ENCODE measurements at places on chromosomes 3 and 15. TPM values are rescaled to one million over a fixed set of nuclear protein-coding genes. Genes with fewer than 3 reads are reported as not detected.
A peak's percentile ranks its signal among the peaks of the same experiment; 100 is the strongest.

GRCh38 chr3:133487920-133488540, 85.5 kb upstream of the CDV3 start:
- H3K4me1 ChIP-seq: no peaks in the 10 kb centered on the region
- H3K4me3 ChIP-seq: no peak overlapping the region

- H3K27ac ChIP-seq: no peak overlapping the region
- H3K36me3 ChIP-seq: no peaks in the 10 kb centered on the region
- H3K4me3 ChIP-seq: no peak overlapping the region
- H3K27me3 ChIP-seq: no peaks in the 10 kb centered on the region
- no peak for DNase-seq
- no peaks in the 10 kb centered on the region for H3K4me1 ChIP-seq
Observed at GRCh38 chr3:66747696-66748095, 246.9 kb upstream of the LRIG1 start.

DNA sequence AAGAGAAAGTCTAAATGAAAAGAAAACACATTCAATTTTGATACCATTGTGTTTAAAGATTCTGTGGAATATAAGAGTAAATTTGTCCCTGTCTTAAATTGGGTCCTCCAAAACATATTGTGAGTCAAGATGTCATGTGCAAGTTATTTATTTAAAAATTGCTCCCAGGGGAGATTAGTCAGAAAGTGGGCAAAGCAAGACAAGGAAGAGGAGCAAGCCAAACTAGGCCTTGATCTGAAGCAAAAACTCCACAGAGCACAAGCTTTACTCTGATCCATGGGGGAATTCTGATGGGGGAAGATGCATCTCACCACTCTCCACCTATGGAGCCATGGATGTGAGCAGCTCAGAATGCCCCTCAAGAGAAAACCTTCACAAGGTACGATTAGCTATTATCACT, 342.8 kb upstream of the IL12A start:
- H3K4me1 ChIP-seq: no peaks in the 10 kb centered on the region
- no peak overlapping the region for H3K4me3 ChIP-seq
- no peaks in the 10 kb centered on the region for H3K27me3 ChIP-seq
- no peaks in the 10 kb centered on the region for H3K36me3 ChIP-seq
- H3K27ac ChIP-seq: no peak overlapping the region

Gene ATP13A4
- total RNA-seq: not detected

DNA sequence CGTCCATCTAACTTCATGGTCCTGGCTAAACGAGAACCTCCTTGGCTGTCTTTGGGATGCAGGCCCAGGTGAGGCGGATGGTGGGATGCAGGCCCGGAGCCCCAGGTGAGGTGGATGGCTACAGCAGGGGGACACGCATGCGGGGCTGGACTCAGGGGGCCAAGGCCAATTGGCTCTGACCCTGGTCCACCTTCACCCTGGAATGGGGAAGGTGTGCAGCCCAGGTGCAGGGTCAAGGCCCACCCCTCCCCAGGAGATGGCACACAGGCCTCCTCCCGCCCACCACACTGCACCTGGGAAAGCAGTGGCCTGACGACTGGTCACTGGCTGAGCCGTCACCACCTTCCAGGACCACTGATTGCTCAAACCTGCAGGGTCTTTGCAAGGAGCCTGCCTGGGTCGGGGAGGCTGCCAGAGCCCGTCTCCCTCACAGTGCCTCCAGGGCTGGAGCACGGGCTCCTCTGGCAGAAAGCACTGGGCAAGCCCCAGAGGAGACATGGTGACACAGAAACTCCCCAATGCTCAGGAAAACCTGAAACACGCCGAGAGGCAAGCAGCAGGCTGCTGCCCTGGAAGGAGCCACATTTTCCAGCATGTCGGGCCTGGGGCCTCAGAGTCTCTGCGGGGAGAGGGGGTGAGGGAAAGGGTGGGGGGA, 159.6 kb downstream of the LRRK1 start:
- no peaks in the 10 kb centered on the region for H3K27me3 ChIP-seq
- no peak overlapping the region for H3K27ac ChIP-seq

DNA sequence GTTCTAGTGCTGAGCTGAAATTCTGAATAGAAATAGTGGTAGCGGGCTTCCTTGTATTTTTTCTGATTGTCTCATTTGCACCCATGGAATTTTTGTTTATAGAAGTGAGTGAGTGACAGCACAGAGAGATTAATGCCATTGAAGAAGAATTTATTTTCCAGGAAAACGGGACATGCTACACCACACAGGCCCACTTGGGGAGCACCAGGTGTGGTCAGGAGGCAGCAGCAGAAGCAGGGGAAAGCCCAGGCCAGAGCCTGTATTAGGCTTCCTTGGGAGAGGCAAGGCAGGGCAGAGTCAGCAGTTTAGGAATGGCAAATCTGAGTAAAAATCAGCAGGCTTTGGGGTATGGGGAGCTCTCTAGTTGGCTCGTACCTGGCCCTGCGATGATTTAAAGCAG, 88.4 kb upstream of the ATP11B start:
- H3K27ac ChIP-seq: no peak overlapping the region
- no peak for DNase-seq
- no peak overlapping the region for H3K4me3 ChIP-seq
- H3K36me3 ChIP-seq: no peaks in the 10 kb centered on the region

- H3K27ac ChIP-seq: no peak overlapping the region
- no peak for DNase-seq
- no peaks in the 10 kb centered on the region for H3K36me3 ChIP-seq
- H3K27me3 ChIP-seq: no peaks in the 10 kb centered on the region
Observed at GRCh38 chr3:28019740-28020139, 221.7 kb upstream of the CMC1 start.

DNA sequence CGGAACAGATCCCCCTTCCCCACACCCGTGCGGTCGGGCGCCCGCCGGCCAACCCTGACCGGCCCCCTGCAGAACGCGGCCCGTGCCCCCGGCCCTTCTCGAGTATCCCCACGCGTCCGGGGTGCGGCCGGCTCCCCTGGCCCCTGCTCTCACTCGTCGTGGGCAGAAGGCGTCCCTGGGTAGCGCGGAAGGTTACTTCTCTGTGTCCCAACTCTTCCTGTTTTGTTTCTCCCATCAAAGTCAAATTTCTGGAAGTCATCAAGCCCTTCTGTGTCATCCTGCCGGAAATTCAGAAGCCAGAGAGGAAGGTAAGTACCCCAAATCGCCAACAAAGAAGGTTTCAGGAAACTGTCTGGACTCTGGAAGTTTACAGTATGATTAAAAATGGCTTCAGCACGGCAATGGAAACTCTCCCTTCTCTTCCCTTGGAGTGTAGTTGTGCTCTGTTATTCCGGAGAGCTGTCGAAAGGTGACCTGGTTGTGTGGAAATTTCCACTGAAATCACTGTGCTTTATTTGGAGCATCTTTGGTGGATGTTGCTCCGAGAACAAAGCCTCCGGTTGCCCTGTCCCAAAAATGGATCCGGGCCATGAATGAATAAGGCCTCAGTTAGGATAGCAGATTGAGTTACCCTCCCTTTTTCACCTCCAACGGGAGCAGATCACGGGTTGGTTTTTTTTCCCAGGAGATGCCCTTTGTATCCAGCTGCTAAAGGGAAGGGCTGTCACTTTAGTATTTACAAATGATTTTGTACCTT, 536 bp downstream of the SEC61A1 start:
- H3K27ac ChIP-seq: peak overlapping the region; percentile 95
- no peaks in the 10 kb centered on the region for H3K4me1 ChIP-seq
- DNase-seq: no peak
- H3K36me3 ChIP-seq: peaks cover 26% of the 10 kb centered on the region

Gene GPR160
- total RNA-seq: 0.96 TPM

Gene HDC
- not detected for total RNA-seq

DNA sequence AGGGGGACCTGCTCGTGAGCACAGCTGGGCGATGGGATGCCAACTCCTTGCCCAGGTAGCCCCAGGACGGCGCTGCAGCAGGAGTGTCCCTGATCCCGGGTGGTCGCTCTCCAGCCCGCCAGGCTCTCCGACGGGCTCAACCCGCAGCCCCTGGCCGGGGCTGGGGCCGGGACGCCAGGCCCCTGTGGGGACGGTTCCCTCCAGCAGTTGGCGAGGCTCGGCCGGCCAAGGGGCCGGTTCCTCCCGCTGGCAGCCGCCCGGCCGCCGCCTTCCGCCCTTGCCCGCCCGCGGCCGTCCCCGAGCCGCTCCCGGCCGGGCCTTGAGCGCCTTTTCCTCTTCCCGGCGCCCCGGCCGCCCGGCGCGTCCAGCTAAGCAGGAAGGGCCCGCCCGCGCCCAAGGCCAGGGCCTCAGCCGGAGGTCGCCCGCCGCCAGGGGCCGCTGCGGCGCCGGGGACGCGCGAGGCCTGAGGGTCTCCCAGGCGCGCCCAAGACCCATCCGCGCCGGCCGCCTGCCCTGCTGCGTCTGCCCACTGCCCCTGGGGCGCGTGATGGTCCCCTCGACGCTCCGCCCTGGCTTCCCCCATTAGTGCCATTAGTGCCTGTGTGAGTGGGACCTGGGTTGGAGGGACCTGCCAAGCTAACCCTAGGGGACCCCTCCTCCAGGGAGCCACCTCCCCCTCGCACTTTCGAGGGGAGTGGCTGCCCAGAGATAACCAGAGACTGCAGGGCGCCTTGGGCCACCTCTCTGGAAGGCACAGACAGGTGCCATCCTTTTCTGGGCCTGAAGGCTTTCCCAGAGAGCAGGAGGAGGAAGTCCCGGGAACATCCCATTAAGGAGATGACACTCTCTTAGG, 106.4 kb downstream of the FBLN2 start:
- DNase-seq: no peak
- H3K4me1 ChIP-seq: no peaks in the 10 kb centered on the region
- H3K27me3 ChIP-seq: no peaks in the 10 kb centered on the region

GRCh38 chr3:146953511-146953981, 348.4 kb upstream of the PLSCR5 start:
- no peaks in the 10 kb centered on the region for H3K27me3 ChIP-seq
- no peak overlapping the region for H3K4me3 ChIP-seq
- no peaks in the 10 kb centered on the region for H3K4me1 ChIP-seq

DNA sequence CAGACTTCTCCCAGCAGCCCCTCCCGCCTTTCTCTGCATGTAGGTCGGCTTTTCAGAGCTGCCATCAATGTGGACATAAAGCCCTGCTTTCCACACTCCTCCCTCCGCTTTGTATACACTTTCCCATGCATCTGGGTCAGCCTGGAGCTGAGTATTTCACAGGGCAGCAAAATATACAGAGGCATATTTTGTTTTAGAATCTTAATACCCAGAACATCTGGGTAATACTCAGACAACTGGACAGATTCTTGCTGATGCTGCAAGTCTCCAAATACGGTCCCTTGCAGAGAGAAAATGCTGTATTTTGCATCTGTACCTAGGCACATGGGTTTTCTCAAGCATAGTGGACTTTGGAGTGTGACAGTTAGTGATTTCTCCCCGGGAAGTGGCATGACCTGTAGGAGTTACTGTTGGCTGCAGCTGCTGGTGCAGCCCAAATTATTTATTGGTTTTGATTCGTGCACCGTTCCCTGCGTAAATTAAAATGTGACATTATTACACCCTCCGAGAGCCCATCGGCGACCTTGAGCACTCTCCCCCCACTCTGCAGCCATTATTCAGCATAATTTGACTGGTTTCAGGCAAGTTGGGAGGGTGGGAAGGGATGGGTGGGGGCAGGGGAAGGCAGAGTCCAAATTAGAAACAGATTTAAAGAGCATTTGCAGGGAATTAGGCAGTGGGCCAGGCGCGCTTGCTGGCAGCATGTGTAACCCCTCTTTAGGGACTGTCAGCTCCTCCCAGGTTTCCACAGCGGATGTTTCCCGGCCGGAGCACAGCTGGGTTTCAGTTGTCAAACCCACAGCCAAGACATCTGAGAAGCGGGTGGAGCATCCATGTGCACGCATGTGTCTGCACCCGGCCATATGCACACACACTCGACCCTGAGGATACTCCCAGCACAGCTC, 100.8 kb downstream of the CPN2 start:
- no peak for DNase-seq
- H3K4me1 ChIP-seq: no peaks in the 10 kb centered on the region
- no peaks in the 10 kb centered on the region for H3K27me3 ChIP-seq
- peak overlapping the region; percentile 14 for H3K27ac ChIP-seq
- no peak overlapping the region for H3K4me3 ChIP-seq

Data from right atrium auricular region (tissue), 2 donors.